ENCODE measurements at places on chromosomes 4 and X. TPM values are rescaled to one million over a fixed set of nuclear protein-coding genes. Genes with fewer than 3 reads are reported as not detected.
A peak's percentile ranks its signal among the peaks of the same experiment; 100 is the strongest.

INTS6L gene
- total RNA-seq = 19.4 TPM

GRCh38 chr4:157320092-157320491 is 99.6 kb downstream of the GRIA2 start:
- DNase-seq = no peak

GRCh38 chr4:101279377-101279871 is 67.9 kb downstream of the PPP3CA start:
- DNase-seq = no peak

DNA sequence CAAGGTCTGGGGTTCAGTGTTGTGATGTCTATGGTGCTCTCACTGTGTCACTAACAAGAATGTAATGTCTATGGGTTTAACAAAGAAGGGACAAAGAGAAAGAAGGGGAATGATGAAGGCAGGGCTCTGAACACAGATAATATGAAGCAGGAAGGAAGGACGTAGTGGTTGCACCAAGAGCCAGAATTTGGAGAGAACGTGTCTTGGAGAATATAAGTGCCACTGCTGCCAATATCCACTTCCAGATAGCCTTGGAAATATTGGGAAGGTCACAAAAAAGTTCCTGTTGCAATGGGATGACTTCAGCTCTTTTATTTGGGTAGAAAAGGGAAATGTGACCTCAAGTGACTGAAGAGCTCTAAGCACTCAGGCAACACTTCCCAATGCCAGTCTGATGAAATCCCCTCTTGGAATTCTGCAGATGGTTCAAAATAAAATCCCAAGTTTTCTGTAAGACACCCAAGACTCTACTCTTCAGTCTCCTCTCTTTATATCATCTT is 131.8 kb downstream of the PRKX start:
- no peak for DNase-seq

TLR3 gene
- 0.33 TPM for total RNA-seq

DNA sequence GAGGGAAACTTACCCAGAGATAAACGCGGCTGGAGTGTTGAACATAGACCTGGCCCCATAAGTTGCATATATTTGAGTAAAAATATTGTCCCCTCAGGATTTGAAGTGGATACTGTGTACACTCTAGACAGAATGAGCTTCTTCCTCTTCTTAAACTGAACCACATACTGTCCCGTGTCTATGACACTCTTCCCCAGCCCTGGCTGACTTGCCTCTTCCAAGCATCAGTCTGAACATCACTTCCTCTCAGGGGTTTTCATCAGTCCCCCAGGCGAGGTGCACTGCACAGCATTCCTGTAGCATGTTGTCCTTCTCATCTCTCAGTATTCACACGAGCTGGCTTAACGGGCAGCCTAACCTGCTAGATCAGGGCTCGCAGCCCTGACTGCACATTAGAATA is 80.5 kb upstream of the TMEM150C start:
- DNase-seq = no peak

DNA sequence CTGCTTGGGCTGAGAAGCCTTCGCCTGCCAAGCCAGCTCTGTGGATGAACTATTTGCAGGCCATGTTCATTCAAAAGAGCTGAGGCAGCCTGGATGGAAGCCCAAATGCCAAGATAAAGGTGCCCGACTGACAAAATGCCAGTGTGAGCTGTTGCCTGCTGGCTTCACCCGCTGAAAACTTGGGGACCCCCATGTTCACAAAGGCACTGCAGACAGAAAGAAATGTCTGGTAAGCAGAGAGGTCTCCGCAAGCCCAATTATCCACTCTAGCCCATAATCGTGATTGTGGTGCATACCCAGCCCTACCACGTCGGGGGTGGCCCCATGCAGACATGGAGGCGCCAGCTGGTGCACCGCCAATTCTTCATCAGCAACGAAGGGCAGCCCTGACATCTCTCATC is 13.0 kb upstream of the SMIM20 start:
- no peak for DNase-seq

DNA sequence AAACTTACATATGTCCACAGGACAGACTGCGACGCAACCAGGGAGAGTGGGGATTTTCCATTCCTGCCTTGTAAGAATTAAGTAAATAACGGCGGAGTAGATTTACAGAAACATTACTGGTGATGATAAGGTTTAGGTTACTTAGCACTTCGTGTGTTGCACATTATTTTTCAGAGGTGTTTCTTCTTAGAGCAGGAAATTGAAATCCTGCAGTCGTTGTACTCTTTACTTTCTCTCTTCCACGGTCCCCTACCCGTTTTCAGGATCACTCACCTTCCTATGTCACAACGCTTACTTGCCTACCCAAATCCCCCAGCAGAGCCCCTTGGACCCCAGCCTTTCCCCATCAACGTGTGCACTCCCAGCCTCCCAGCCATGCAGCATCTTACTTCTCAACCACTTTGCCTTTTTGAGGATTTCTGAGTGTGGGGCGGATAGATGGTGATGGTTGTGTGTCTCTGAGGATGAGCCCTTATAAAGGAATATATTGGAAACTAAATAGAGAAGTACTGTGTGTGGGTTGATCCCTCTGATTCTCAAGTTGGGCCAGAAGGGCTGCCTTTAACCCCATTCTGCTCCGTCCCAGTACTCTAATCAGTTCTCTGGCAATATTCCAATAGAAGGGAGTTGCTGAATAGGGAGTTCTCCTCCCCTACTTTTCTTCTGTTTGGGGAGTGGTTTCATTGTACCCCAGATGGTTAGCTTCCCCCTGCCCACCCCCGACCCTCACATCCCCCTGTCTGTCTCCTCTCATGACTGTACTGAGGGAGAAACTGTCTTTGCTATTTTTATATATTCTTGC is 1.6 kb downstream of the MID2 start:
- no peak for DNase-seq

LRIT3 gene
- 0.24 TPM for total RNA-seq

SSX2 gene
- not detected for total RNA-seq

DNA sequence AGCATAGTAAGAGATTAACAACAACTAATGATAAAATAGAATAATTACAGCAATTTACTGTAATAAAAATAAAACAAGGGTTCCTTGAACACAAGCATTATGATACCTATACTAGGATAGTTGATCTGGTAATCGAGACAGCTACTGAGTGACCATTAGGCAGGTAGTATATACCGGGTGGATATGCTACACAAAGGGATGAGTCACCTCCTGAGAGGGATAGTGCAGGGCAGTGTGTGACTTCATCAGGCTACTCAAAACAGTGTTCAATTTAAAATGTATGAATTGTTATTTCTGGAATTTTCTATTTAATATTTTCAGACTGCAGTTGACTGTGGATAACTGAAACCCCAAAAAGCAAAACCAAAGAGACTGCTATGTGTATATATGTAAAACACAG is 9.7 kb upstream of the ANTXR2 start:
- DNase-seq = no peak

DNA sequence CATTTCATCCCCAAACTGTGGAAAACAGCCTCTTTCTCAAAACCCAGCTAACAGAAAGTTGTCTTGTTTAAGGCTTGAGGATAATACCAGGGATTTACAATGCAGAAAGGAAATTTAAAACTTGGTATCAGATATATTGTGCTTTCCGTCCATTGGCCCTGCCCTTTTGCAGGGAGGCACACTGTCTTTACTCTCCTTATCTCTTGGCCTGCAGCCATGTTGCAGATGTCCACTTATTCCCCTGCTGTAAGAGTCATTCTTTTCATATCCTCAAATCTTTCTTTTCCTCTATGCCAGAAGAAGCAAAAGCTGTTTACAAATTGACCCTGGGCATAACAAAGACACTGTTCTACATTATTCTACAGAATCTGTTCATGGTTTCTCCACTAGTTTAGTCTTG is 75.6 kb upstream of the DYNLT3 start:
- no peak for DNase-seq

DNA sequence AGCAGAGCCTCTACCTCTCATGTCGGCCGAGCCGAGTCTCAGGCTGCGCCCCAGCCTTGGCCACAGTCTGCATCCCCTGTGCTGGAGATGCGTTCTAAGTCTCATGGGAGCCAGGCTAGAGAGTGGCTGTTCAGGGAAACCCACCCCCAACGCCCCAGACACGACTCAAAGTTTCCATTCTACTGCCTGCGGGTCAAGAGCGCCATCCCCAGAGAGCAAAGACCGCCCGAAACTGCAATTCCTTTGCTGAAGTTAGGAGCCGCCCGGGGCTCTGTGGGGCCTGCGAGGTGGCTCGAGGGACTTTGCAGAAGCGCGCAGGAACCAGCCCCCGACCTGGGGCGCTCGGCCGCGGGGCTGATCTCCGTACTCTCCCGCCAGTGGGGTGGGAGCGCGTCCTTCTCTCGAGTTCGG is 10.0 kb upstream of the ELF4 start:
- no peak for DNase-seq

GRCh38 chrX:126137899-126138298 is 28.2 kb downstream of the DCAF12L2 start:
- DNase-seq = no peak

- DNase-seq = no peak
These were observed 34.0 kb upstream of the CYBB start for GRCh38 chrX:37745835-37746217.

- no peak for DNase-seq
These were observed 639.8 kb upstream of the INTU start for GRCh38 chr4:126992910-126993309.

- DNase-seq = no peak
These were observed 1.2 kb downstream of the GPC3 start for GRCh38 chrX:133983974-133984845.

F9 gene
- not detected for total RNA-seq

- DNase-seq = peak; percentile 6
These were observed 1578.3 kb upstream of the TENM3 start for GRCh38 chr4:180664766-180665368.

DNA sequence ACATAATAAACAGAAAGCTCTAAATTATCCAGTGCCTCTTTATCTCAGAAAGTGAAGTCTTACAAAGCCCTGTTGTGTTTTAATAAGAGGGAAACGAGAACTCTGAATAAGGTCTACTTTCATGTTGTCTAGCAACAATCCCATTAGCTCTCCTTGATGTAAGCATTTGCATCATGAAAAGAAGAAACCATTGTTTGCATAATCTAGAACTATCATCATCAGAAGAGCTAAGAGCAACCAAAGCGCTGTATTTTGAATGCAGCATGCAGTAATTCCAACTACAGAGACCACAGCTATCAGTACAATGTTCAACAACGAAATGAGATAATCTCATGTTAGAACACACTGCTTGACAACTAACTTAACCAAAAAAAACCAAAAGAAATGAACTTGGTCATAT is 257.1 kb downstream of the CAMK2D start:
- DNase-seq = no peak

GRCh38 chr4:131302108-131302507 is 1847.0 kb upstream of the PCDH10 start:
- DNase-seq = no peak

TNMD gene
- not detected for total RNA-seq

CXXC4 gene
- not detected for total RNA-seq

IQCM gene
- total RNA-seq = not detected

GRCh38 chr4:25098964-25099891 is 61.0 kb downstream of the SEPSECS start:
- DNase-seq = no peak

DNA sequence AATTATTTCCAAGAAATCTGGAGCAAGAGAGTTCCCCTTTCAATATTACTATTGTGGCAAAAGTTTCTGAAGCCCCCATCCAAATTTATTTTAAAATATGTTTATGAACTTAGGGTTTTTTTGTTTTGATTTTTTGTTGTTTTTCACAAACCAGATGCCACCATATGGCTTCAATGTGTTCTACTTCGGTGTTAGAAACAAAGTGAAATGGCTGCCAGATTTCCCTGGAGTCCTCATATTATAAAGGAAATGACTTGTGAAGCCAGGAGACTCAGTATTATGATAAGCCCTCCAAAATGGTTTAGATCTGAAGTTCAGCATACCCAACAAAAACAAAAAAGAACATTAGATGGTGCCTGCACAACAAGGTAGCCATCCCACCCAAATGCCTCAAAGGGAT is 154.2 kb upstream of the SPANXC start:
- no peak for DNase-seq
